ENCODE measurements at places on chromosomes 16 and 17. TPM values are rescaled to one million over a fixed set of nuclear protein-coding genes. Genes with fewer than 3 reads are reported as not detected.

Gene KRTAP4-5
- not detected for total RNA-seq

DNA sequence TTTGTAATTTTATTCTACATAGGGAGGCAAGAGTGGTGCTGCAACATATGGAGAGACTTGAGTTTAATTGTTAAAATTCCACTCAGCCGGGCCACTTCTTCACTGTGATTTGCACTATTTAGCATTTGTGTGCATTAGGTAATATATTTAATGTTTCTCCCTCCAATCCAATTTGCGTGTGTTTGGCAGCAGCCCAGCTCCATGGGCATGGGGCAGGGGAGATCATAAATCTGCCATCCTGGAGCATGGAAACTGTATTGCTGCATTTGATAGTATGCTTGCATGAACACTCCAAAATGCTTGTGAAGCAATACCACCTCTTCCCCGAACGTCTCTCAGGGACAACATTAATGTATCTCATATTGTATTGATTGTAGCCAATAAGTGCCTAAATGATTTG, 339.1 kb upstream of the RBFOX1 start:
- no peak for DNase-seq

DNA sequence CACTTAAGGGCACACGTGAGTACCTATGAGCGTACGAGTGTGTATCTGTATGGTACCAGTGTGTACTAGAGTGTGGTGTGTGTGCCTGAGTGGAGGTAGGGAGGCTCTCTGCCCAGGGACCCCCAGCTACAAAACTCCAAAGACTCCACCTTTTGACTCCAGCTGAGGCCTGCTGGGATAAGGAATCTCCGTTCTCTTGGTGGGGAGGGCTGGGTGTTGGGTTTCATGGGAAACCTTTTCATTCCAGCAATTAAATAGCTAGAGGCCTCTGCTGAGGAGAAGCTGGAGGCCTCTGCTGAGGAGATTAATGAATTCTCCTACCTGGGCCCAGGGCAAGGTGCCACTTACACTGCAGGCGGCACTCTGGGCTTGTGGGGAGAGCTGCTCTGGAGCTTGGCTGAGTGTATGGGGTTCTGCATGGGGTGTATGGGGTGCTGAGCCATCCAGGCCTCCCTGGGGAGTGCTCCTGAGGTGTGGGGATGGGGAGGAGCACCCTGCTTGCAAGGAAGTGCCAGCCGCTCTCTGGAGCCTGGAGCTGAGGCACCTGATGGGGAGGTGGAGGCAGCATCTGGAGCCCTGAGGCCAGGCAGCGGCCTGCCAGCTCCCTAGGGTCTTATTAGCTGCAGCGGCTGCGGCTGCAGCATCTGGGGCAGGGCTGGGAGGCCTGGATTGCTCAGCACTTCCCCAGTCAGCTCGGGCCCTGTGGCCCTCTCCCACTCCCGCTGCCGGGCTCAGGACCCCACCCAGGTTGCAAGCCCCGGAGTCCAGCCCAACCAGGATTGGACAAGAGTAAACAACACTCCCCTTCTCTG, 4.6 kb downstream of the ANKRD13B start:
- no peak for DNase-seq

Gene CTRB1
- total RNA-seq: 9.3 TPM

Gene CRYM
- total RNA-seq: not detected

DNA sequence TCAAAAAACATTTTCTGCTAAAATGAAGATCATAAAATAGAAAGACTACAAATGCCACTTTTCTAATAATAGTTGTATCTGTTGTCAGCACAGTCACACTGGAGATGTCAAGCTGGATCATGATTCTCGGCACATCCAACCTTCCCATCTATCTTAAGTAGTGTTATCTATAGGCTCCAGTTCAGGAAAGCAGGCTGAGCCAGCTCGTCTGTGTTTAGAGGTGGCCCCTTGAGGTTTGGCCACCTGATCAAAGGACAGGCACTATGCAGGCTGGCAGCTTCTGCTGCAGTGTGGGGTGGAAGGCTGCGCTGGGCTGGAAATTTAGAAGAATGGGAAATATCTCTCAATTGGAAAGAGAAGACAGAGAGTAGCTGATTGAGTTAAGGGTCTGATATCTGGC, 32.4 kb downstream of the SMYD4 start:
- DNase-seq: no peak

GRCh38 chr16:17177242-17177958, 293.4 kb downstream of the XYLT1 start:
- DNase-seq: no peak

DNA sequence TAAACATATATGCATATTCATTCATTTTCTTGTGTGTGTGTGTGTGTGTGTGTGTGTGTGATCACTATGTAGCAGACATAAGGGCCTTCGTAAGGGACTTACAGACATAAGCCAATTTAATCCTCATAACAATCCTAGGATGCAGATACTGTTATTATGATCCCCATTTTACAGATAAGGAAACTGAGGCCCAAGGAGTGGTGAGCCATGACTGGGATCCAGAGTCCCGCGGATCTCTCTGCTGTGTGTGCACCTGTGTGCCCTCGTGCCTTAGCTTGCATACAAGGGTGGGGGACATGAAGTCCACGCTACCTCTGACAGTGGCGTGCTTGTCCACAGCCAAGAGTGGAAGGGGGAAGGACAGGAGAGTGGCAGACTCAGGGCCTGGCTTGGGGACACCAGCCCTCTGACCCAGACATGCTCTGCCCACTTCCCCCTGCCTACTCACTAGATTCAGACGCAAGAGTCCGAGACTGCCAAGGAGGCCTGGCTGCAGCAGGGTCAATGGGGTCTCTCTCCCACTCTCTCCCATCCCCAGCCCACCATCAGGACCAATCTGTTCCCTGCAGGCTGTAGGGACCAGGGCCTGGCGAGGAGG, 9.8 kb upstream of the SMTNL2 start:
- no peak for DNase-seq

Measured in thoracic aorta (tissue), 2 donors.